ENCODE measurements at places on chromosomes 11 and 22. TPM values are rescaled to one million over a fixed set of nuclear protein-coding genes. Genes with fewer than 3 reads are reported as not detected.

- no peaks in the 10 kb centered on the region for H3K4me1 ChIP-seq
- no peaks in the 10 kb centered on the region for H3K27me3 ChIP-seq
- H3K4me3 ChIP-seq: no peak overlapping the region
Measured at GRCh38 chr11:108743851-108744250, 79.0 kb downstream of the DDX10 start.

The C1QTNF5 gene
- 28.2 TPM for total RNA-seq

DNA sequence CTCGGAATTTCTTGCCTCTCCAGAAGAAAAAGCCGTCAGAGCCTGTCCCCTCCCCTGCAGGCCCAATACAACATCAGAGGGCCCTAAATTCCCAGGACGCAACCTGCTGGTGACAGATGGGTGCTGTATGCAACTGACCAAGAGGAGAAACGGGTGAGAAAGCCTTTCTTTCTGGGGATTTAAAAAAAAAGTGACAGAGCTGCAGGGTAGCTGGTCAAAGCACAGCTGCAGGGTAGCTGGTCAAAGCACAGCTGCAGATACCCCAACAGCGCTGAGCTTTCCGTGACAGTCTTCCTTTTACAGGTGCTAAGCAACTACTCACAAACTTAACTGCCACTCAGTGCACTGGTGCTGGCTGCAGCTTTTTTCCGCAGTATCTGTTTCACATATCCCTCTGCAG is 17.8 kb downstream of the AP1B1 start:
- H3K27ac ChIP-seq: no peak overlapping the region
- peaks cover 17% of the 10 kb centered on the region for H3K4me1 ChIP-seq
- DNase-seq: no peak
- H3K4me3 ChIP-seq: no peak overlapping the region
- peaks cover 16% of the 10 kb centered on the region for H3K36me3 ChIP-seq

The EXPH5 gene
- total RNA-seq: 34.9 TPM

DNA sequence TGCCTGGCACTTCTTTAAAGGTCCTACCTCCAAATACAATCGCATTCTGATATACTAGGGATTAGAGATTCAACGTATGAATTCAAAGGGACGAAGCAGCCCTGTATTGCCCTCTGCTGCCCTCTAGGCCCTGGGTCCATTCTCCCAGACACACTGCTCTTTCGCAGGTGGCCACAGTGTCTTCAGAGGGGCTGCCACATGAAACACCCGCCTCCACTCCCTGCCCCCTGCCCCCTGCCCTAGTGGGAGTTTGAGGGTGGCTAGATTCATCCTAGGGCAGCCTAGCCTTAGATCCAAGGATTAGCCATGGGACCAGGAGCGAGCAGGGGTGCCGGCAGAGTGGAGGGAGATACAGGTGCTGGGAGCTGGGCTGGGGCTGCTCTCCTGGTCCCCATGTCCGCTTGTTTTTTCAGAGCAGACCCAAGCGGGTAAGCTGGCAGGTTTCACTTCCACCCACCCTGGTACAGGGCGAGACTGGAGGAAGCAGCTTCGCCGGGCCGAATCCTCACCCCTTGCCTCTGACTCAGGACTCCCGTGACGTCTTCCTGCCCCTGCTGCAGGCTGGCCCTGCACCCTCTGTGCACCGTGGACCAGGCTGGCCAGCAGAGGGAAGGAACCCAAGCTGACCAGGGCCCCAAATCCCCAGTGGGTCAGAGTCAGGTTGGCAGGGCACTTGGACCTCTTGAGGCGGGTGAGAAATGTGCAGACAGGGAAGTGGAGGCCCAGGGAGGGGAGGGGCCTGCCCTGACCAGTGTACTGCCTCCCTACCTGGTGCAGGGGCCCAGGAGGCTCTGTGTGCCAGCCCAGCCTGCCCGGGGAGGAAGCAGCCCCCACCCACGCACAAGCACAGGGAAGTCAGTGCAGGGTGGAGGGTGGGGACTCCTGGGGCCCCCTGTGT is 28.4 kb upstream of the HMOX1 start:
- H3K4me3 ChIP-seq: peak overlapping the region; percentile 21
- peak overlapping the region; percentile 69 for H3K27ac ChIP-seq
- no peaks in the 10 kb centered on the region for H3K27me3 ChIP-seq
- H3K4me1 ChIP-seq: peaks cover 35% of the 10 kb centered on the region
- DNase-seq: peak; percentile 92
- H3K36me3 ChIP-seq: peaks cover 10% of the 10 kb centered on the region

GRCh38 chr11:3616721-3617460 is 24.9 kb downstream of the ART5 start:
- H3K36me3 ChIP-seq: no peaks in the 10 kb centered on the region
- H3K4me1 ChIP-seq: peaks cover 21% of the 10 kb centered on the region
- no peaks in the 10 kb centered on the region for H3K27me3 ChIP-seq
- H3K4me3 ChIP-seq: no peak overlapping the region
- DNase-seq: no peak
